SK-MEL-5 (cell line): ENCODE measurements at places on chromosomes 16 and 17. TPM values are rescaled to one million over a fixed set of nuclear protein-coding genes. Genes with fewer than 3 reads are reported as not detected.

DNA sequence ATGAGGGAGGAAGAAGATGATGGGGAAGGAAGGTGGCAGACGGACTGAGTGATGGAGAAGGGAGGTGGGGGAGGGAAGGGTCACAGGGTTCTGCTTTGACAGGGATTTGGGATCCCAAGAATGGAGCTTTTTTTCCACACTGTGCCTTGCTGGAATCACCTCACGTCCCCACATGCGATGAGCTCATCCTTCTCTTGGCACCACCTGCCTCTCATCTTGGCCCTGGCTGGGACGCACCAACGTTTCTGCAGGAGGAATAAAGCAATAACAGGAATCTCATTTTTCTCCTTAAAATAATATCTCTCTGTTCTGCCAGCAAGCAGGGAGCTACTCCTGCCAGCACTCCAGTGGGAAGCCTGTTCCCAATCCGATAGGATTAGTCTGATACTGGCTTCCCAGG lies 47.8 kb downstream of the MEOX1 start:
- no peak for DNase-seq

GRCh38 chr17:68221786-68222185 lies 26.1 kb upstream of the AMZ2 start:
- no peak for DNase-seq

DNA sequence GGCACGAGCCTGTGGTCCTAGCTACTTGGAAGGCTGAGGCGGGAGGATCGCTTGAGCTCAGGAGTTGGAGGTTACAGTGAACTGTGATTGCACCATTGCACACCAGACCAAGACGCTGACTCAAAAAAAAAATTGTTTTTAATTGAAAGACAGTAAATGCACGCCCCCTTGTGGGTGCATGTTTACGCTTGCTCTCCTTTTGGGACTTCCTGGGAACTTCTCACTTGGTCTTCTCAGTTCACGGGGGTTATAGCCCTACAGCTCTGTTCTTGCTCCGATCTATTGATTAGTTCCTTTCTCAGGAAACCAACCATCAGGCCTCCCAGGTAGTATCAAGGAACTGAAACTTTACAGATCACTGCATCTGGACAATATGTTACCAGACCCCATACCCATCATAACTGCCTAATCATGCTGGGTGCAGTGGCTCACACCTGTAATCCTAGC lies 14.2 kb upstream of the RIPOR1 start:
- DNase-seq: peak; percentile 89

DNA sequence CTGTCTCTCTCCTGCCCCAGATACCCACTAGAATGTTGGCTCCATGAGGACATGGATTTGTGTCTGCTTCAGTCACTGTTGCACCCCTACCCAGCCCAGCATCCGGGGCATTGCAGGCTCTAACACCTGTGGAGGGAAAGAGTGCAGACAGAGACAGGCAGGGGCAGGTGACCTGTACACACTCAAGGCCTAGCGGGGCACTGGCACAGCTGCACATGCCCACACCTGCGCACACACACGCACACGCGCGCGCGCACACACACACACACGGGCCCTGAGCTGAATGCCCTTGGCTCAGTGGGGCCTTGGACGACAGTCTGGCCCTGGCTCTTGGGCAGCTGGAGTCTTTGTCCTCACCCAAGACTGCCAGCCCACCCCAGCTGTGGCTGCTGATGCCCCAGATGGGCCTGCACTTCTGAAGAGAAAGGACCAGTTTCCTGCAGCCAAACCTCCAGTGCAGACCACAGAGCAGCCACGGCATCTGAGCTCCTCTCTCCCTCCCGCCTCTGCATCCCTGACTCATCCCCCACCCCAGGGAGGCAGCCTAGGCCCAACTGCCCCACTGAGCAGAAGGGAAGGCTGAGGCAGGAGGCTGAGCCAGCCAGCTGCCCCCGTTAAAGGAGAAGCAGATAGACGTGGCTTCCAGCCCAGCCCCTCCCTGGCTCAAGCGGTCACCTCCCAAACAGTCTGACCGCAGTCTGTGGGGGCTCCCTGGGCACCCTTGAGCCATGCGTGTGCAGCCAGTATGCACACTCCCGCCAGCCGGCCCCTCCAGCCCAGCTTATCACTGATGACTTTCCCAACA lies 12.3 kb upstream of the RAI1 start:
- DNase-seq: no peak

GRCh38 chr17:77521076-77521475 lies 380.3 kb downstream of the SEC14L1 start:
- DNase-seq: no peak

GRCh38 chr16:75053791-75054555 lies 55.1 kb downstream of the ZNRF1 start:
- no peak for DNase-seq

- DNase-seq: no peak
These were observed 11.3 kb downstream of the TBC1D16 start for GRCh38 chr17:80024206-80024972.

DNA sequence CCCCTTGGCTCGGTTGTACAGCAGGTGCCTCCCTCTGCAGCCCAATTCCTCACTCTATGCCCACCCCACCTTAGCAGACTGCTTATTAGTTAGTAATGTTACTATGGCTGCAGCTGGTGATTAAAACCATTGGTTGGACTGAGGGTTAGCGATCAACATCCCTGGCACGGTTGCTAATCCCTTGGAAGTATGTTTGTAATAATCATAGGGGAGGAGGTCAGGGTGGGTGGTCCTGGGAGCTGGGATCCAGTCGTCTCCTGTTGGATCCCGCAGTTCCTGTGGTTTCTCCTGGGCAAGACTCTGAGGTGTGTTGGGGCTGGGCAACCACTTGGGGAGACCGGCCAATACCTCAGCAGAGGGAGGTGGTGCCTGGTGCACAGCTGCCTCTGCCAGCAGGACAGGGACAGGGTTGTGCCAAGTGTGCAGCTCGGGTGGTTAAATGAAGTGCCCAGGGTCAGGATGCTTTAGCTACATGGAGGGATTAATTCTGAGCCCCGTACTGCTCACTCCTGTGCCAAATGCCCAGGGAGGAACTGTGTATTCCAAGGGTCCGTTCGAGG lies 38.0 kb downstream of the FZD2 start:
- no peak for DNase-seq

DNA sequence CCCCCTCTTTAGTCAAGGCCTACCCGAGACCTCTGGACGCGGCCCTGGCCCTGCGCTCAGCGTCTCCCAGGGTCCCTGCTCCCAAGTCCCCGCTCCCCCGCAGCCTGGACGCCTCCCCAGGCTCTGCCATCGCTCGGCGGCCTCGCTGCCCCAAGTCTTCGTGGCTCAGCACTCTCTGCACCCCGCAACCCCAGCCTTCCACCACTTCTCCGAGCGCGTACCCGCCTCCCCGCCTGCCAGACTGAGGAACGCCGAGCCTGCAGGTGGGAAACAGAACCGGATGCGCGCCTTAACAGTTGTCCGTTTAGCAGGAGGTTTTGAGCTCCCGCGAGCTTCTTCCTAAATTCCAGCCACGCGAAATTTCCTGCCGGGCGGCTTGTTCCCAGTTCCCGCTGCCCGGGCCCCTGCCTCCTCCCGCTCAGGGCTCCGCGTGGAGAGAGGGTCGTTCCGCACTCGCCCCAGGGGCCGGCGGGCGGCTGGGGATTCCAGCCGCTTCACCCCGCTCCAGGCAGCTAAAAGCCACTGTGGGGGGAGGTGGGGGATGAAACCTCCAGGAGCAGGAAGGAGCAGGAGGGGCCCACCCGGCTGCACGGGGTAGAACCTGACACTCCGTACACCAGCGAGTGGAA lies 87.7 kb downstream of the KCNJ12 start:
- no peak for DNase-seq

- DNase-seq: no peak
These were observed 25.2 kb downstream of the CEP95 start for GRCh38 chr17:64531955-64532371.

GRCh38 chr17:17440010-17440843 lies 36.6 kb upstream of the MED9 start:
- peak; percentile 84 for DNase-seq

DNA sequence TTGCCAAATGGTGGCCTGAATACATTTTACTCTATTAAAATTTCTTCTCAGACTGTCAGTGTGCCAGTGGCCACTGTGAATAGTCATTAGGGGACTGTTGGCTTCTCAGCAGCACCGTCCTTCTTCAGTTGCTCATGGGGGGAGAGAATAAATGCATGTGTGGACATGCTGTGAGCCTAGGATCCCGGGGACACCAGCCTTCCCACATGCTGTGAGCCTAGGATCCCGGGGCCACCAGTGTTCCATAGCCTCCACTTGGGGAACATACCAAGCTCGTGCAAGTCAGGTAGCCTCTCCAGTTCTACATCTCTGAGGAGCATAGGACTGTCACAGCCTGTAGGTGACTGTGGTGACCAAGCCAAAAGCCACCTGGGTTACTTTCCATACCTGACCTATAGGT lies 51.5 kb downstream of the BANP start:
- no peak for DNase-seq

DNA sequence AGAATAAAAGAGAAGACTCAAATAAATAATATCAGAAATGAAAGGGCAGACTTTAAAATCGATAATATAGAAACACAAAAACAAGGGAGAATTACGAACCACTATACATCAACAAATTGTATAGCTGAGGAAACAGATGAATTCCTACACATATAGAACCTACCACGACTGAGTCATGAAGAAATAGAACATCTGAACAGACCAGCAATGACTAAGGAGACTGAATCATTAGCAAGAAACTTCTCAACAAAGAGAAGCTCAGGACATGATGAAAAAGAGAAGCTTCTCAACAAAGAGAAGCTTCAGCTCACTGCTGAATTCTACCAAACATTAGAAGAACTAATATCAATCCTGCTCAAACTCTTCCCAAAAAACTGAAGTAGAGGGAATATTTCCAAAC lies 255.9 kb downstream of the CEP112 start:
- DNase-seq: no peak

DNA sequence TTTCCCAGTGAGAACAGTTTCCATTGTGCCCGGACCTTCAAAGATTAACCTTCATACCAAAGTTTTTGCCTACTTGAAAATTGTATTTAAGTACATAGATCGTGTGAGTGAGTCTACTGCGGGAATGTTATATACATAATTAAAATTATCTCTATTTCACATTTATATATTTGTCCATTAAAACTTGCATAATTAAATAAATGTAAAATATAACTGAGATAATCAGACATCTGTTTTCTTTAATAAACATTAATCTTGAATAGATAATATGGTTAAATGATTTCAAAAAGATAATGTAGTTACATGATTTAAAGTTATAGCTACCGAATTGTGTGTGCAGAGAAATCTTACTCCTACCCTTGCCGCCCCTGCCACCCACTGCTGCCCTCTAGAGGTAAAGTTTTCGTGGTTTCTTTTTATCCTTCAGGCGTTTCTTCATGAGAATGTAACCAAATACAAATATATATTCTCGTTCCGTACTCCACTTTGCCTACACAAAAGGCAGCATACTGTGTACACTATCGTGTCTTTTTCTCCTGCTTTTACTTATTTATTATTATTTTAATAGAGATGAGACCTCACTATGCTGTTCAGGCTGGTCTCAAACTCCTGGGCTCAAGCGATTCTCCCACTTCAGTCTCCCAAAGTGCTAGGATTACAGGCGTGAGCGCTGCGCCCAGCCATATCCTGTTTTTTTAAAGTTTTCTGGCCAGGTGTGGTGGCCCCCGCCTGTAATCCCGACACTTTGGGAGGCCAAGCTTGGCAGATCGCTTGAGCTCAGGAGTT lies 35.6 kb downstream of the RPA1 start:
- DNase-seq: peak; percentile 74

GRCh38 chr16:56824331-56824730 lies 40.7 kb upstream of the SLC12A3 start:
- DNase-seq: peak; percentile 85

GRCh38 chr17:57888311-57889216 lies 38.7 kb upstream of the MRPS23 start:
- DNase-seq: no peak

DNA sequence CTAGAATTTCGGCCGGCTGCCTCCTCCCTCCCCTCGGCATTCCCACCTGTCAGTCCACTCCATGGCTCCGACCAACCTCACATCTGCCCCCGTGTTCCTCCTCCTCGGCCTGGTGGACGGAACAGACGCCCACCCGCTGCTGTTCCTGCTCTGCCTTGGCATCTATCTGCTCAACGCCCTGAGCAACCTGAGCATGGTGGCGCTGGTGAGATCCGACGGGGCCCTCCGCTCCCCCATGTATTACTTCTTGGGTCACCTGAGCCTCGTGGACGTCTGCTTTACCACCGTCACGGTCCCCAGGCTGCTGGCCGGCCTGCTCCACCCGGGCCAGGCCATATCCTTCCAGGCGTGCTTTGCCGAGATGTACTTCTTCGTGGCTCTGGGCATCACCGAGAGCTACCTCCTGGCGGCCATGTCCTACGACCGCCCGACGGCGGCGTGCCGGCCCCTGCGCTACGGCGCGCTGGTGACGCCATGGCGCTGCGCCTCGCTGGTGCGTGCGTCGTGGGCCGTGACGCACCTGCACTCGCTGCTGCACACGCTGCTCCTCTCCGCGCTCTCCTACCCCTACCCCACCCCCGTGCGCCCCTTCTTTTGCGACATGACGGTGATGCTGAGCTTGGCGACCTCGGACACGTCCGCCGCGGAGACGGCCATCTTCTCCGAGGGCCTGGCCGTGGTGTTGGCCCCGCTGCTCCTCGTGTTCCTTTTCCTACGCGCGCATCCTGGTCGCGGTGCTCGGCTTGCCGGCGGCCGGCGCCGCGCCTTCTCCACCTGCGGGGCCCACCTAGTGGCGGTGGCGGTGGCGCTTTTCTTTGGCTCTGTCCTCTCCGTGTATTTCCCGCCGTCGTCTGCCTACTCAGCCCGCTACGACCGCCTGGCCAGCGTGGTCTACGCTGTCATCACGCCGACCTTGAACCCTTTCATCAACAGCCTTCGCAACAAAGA lies at the start of gene OR3A2:
TSS of gene OR3A2 (minus strand) at position 440 of the 948 bp plus-strand sequence.
- no peak for DNase-seq

The TAT gene
- total RNA-seq: not detected in 2 replicates

The CMTM4 gene
- 32.7 and 36.9 TPM in 2 replicates for total RNA-seq

The ZNF385C gene
- total RNA-seq: 0.19 and 0.45 TPM in 2 replicates

The CD300E gene
- not detected in 2 replicates for total RNA-seq

The KRTAP9-8 gene
- not detected in 2 replicates for total RNA-seq

The KRT25 gene
- total RNA-seq: 0.05 and 0.27 TPM in 2 replicates

The LGALS9B gene
- not detected in 2 replicates for total RNA-seq

The SOX15 gene
- total RNA-seq: not detected in 2 replicates

The KCNJ18 gene
- not detected in 2 replicates for total RNA-seq

The MAPT gene
- 1.9 and 3.7 TPM in 2 replicates for total RNA-seq

The PRSS53 gene
- 0.40 and 0.50 TPM in 2 replicates for total RNA-seq

The GALNS gene
- 15.2 and 15.4 TPM in 2 replicates for total RNA-seq

The PRR15L gene
- total RNA-seq: not detected in 2 replicates

The UBFD1 gene
- 41.7 and 53.1 TPM in 2 replicates for total RNA-seq

The RND2 gene
- not detected in 2 replicates for total RNA-seq

The TSPAN10 gene
- 70.6 and 85.2 TPM in 2 replicates for total RNA-seq

The KRTAP3-2 gene
- total RNA-seq: not detected in 2 replicates
